Naive thymus-derived CD8-positive, alpha-beta T cell (primary cell): ENCODE measurements at places on chromosomes 12 and 14. TPM values are rescaled to one million over a fixed set of nuclear protein-coding genes. Genes with fewer than 3 reads are reported as not detected.

The RPGRIP1 gene
- not detected for total RNA-seq

The GPRC5D gene
- total RNA-seq, result not detected

The RTL1 gene
- total RNA-seq, result not detected

The TCL1B gene
- 0.33 TPM for total RNA-seq

The GALNT9 gene
- total RNA-seq, result not detected

The PCED1B gene
- 79.4 TPM for total RNA-seq

The HOXC4 gene
- 0.65 TPM for total RNA-seq

DNA sequence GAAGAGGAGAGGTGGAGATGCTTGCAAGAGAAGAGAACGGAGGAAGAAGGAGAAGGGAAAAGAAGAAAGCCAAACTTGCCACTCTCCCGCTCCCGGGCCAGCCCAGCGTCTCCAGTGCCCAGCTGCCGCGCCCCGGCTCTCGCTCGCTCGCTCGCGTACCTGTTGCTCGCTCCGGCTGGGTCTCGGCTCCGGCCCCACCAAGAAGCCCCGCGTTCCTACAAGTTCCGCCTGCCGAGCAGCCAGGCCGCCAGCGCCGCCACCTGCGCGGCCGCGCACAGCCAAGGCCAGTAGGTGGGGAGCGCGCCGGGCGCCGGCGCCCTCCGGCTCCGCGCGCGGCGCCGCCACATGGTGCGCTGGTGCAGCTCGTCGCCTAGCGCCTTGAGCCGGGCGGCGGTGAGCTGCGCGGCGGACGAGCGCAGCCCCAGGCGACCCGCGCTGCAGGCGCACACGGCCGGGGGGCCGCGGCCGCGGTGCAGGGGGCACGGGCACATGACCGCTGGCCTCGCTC, 370 bp downstream of the HRK start:
- peaks cover 5% of the 10 kb centered on the region for H3K36me3 ChIP-seq
- H3K4me3 ChIP-seq, result peak overlapping the region; percentile 93
- peak; percentile 9 for DNase-seq
- peaks cover 35% of the 10 kb centered on the region for H3K4me1 ChIP-seq
- peaks cover 49% of the 10 kb centered on the region for H3K27me3 ChIP-seq

- H3K36me3 ChIP-seq, result peaks cover 55% of the 10 kb centered on the region
- no peak for DNase-seq
- H3K4me3 ChIP-seq, result no peak overlapping the region
- H3K27ac ChIP-seq, result no peak overlapping the region
Measured at GRCh38 chr14:50425816-50426215, 29.1 kb upstream of the CDKL1 start.

DNA sequence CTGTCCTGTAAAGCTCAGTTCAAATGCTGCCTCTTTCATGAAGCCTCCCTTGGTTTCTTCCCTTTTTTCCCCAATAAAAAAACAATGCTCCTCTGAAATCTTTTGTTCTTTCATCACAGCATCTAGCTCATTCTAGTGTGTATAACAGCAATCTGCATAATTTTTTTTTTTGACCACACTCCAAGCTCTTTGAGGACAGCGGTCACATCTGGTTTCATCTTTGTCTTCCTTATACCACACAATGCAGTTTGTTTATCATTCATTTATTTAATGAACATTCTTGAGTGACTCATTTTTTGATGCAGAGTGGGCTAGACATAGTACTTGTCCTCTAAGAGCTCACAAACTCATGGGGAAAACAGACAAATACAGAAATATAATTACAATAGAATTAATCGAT, 7.3 kb downstream of the GNG2 start:
- H3K4me1 ChIP-seq, result peaks cover 40% of the 10 kb centered on the region
- H3K27ac ChIP-seq, result no peak overlapping the region
- peaks cover 3% of the 10 kb centered on the region for H3K36me3 ChIP-seq
- no peak overlapping the region for H3K4me3 ChIP-seq
- H3K27me3 ChIP-seq, result no peaks in the 10 kb centered on the region

DNA sequence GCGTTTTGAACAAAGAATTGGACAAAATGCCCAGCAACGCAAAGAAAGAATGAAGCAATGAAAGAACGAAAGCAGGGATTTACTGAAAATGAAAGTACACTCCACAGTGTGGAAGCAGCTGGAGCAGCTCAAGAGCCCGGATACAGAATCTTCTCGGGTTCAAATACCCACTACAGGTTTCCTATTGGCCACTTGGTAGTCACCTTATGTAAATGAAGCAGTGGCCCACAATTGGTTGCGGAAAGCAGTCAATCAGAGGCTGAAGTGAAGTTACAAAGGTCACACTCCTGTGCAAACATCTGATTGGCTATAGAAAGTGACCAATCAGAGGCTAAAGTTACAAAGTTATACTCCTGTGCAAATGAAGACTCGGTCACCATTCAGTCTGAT, 15.0 kb upstream of the PPP1R13B start:
- peaks cover 4% of the 10 kb centered on the region for H3K27me3 ChIP-seq
- no peaks in the 10 kb centered on the region for H3K4me1 ChIP-seq
- no peak for DNase-seq
- no peak overlapping the region for H3K4me3 ChIP-seq
- no peaks in the 10 kb centered on the region for H3K36me3 ChIP-seq

DNA sequence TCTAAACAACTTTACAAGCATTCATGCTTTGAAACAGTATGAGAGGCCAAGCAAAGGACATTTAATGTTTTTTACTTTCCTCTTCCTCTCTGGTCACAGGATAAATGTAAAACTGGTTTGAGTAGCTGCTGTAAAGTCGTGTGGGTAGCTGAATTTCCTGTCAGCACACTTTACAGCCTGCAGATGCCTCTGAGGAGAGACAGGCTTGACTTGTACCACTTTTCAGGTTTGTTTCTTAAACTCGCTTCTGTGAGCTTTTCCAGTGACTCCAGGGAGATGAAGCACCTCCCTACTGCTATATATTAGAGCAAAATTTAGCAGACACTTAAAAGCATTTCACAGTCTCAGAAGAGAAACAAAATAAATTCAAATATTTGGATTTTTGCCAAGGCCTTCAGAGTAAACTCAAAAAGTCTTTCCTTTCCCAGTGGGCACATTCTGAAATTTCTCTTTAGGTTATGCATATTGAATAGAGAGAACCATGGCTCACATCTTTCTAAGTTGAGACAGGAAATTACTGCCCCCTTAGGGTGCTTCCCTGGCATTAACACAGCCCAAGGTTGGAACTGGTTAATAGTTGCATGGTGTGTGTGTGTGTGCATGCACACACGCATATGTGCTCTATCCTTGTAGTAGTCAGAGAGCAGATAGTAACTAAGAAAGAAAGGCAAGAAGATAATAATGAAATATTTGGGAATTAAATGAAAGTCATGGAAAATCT, 557.3 kb upstream of the MIS18BP1 start:
- H3K27ac ChIP-seq, result no peak overlapping the region
- H3K4me3 ChIP-seq, result no peak overlapping the region
- no peaks in the 10 kb centered on the region for H3K4me1 ChIP-seq
- H3K36me3 ChIP-seq, result no peaks in the 10 kb centered on the region

DNA sequence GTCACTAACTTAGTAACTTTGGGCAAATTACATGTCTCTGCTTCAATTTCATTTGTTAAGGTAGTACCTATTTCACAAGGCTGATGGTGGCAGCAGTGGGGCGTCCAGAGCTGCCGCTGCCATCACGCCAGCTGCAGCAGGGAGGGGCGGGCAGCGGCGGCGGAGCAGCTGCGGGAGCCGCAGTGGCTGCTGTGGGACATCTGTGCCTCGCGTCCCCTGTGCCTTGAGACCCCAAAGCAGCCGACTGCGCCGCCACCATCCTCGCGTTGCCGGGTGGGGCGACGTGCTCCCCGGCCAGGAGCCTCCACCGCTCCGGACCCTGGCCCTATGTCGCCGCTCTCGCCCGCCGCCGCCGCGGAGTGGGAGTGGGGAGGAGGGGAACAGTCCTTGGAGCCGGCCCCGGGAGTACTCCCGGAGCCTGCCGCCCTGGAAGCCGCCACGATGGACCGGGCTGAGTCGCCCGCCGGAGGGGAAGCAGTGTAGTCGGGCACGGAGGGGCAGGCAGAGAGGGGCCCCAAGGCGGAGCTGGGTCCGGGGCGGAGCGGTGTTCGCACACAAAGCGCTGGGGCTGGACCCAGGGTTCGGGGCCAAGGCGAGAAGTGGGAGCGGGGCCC, 51.4 kb downstream of the A2M start:
- H3K4me1 ChIP-seq, result peaks cover 10% of the 10 kb centered on the region
- DNase-seq, result peak; percentile 42
- no peak overlapping the region for H3K27ac ChIP-seq
- peaks cover 2% of the 10 kb centered on the region for H3K27me3 ChIP-seq

GRCh38 chr12:120362516-120363273, 6.3 kb downstream of the MSI1 start:
- H3K27ac ChIP-seq, result peak overlapping the region; percentile 32
- H3K27me3 ChIP-seq, result peaks cover 73% of the 10 kb centered on the region
- H3K36me3 ChIP-seq, result no peaks in the 10 kb centered on the region
- no peak for DNase-seq
- peaks cover 11% of the 10 kb centered on the region for H3K4me1 ChIP-seq

DNA sequence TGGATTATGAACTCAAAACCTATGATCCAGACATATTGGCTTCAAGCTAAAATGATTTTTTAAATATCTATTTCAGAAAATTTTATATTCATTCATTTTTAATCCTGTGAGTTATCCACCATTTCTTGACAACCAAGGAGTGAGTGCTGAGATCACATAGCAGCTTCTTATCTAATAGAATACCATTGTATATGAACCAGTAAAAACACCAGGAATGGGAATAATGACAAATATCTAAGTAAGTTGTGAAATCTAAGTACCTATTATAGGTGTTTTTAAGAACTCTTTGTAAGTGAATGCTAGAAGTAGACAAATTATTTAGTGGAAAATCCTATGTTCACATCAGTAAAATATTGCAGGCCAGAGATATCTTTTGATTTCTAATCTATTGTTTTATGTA, 8.2 kb downstream of the LUM start:
- no peaks in the 10 kb centered on the region for H3K4me1 ChIP-seq
- DNase-seq, result no peak
- H3K4me3 ChIP-seq, result no peak overlapping the region
- no peaks in the 10 kb centered on the region for H3K36me3 ChIP-seq
- no peaks in the 10 kb centered on the region for H3K27me3 ChIP-seq
- no peak overlapping the region for H3K27ac ChIP-seq

DNA sequence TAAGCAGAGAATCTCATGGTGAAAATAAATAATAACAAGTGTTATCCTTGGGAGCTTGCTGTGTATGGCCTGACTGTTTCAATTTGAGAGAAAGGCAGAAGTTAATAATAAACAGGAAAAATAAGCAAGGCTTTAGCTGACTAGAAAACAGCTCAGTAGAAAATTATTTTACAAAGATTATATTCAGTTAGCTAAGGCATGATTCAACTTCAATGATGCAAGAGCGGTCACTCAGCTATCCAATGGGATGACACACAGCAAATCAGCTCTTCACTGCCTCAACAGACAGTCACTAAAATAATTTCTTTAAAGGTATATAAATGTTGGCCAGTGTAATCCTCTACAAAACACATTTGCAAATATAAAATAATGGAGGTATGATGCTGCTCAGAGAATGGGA, 18.6 kb downstream of the GSTZ1 start:
- H3K27me3 ChIP-seq, result no peaks in the 10 kb centered on the region
- H3K4me1 ChIP-seq, result no peaks in the 10 kb centered on the region
- H3K4me3 ChIP-seq, result no peak overlapping the region

- no peak for DNase-seq
- H3K4me1 ChIP-seq, result no peaks in the 10 kb centered on the region
- H3K27ac ChIP-seq, result no peak overlapping the region
Measured at GRCh38 chr12:90235642-90236041, 527.0 kb upstream of the ATP2B1 start.

GRCh38 chr14:80867798-80868197, 73.7 kb downstream of the CEP128 start:
- DNase-seq, result no peak
- no peaks in the 10 kb centered on the region for H3K4me1 ChIP-seq
- no peaks in the 10 kb centered on the region for H3K27me3 ChIP-seq
- H3K27ac ChIP-seq, result no peak overlapping the region
